Aortic smooth muscle cell (primary cell): ENCODE measurements at places on chromosomes 5 and 9. TPM values are rescaled to one million over a fixed set of nuclear protein-coding genes. Genes with fewer than 3 reads are reported as not detected.

Gene SPRY4
- 16.5 and 16.8 TPM in 2 replicates for total RNA-seq

Gene ESM1
- 138 and 406 TPM in 2 replicates for total RNA-seq

Gene GABRA6
- total RNA-seq = not detected in 2 replicates

Gene CAPSL
- total RNA-seq = not detected in 2 replicates

Gene HMCN2
- 0.06 and 0.13 TPM in 2 replicates for total RNA-seq

Gene TMEM252
- total RNA-seq = not detected in 2 replicates

Gene AQP7
- 0.40 and 1.8 TPM in 2 replicates for total RNA-seq

Gene CLIC3
- total RNA-seq = 4.8 and 5.2 TPM in 2 replicates

Gene NMUR2
- total RNA-seq = not detected in 2 replicates

Gene IL33
- 180 and 337 TPM in 2 replicates for total RNA-seq

Gene GABRG2
- not detected in 2 replicates for total RNA-seq

Gene DIPK1B
- total RNA-seq = 1.4 and 2.6 TPM in 2 replicates

Gene LRRC26
- total RNA-seq = not detected in 2 replicates

Gene CCDC69
- 0.93 and 1.3 TPM in 2 replicates for total RNA-seq

Gene ITK
- not detected in 2 replicates for total RNA-seq

Gene TLE4
- 7.4 and 9.5 TPM in 2 replicates for total RNA-seq

Gene GABRA1
- total RNA-seq = under 0.01 TPM in 2 replicates

Gene SLC25A51
- 59.4 and 70.8 TPM in 2 replicates for total RNA-seq

Gene PCDHA12
- under 0.01 and 0.06 TPM in 2 replicates for total RNA-seq

Gene PDLIM4
- total RNA-seq = 12.3 and 14.7 TPM in 2 replicates

Gene WDR31
- total RNA-seq = 2.1 and 2.9 TPM in 2 replicates

Gene RNF130
- total RNA-seq = 18.9 and 24.2 TPM in 2 replicates
